ENCODE measurements at places on chromosomes 1 and 21. TPM values are rescaled to one million over a fixed set of nuclear protein-coding genes. Genes with fewer than 3 reads are reported as not detected.

The MTARC1 gene
- 3.1 TPM for total RNA-seq

The SH2D5 gene
- total RNA-seq = 31.5 TPM

The CAMK2N1 gene
- total RNA-seq = 10.8 TPM

The TMEM240 gene
- not detected for total RNA-seq

The SPATA1 gene
- total RNA-seq = 0.72 TPM

The SPRR4 gene
- not detected for total RNA-seq

The RBP7 gene
- 1.7 TPM for total RNA-seq
